ENCODE measurements at places on chromosomes 1 and 21. TPM values are rescaled to one million over a fixed set of nuclear protein-coding genes. Genes with fewer than 3 reads are reported as not detected.

- no peak for DNase-seq
Measured at GRCh38 chr21:42172596-42173483, 46.1 kb upstream of the ABCG1 start.

GRCh38 chr1:15523104-15524020 lies 653 bp downstream of the CASP9 start:
- DNase-seq: no peak

DNA sequence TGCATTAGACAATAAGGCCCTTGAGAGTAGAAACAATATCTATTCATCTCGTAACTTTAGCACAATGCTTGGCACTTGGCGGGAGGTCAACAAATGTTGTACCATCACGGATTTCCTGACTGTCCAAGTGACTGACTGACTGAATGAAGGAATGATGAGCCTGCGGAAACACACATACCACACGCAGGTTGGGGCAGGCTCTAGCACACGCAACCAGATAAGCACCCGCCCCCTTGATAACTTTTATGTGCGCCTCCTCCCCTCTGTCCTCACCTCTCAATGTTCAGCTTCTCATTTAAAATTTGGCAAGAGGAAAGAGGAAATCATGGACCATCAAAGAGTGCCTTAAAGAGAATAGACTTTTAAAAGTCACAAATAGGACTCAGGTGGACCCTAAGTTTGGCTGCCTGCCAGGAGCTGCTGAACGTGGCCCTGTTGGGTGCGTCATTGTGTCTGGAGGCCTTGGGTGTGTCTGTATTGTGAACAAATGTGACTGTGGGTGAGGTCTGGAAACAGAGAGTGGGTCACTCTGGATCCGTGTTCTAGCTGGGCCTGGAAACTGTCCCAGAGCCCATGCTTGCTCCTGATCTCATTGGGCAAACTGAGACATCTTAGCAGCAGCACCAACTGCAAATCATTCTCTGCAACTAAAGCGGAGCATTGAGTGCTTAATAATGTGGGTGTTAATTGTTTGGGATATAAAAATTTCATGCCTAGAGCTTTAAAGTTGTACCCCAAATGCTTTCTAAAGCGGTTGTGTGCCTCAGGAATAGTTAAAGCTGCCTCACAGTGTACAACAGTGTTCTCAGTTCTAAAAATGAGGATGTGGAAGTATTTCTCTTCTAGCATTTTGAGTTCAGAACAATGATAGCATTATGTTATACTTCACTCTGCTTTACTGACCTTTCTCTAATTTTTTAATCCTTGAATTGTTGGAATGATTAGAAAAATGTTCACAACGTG lies 47.6 kb upstream of the ABCG1 start:
- no peak for DNase-seq

GRCh38 chr1:17021896-17022295 lies 10.2 kb upstream of the ATP13A2 start:
- no peak for DNase-seq

GRCh38 chr1:31764312-31765040 lies at the start of gene ADGRB2:
ADGRB2 (minus strand) TSS chr1:31764340; CDS start chr1:31757221, 7,119 bp downstream.
- no peak for DNase-seq

GRCh38 chr1:27616441-27616840 lies 12.5 kb upstream of the AHDC1 start:
- peak; percentile 8 for DNase-seq

GRCh38 chr1:146036965-146037646 lies 15.6 kb upstream of the HJV start:
- DNase-seq: peak; percentile 85

Gene OR6F1
- not detected for total RNA-seq

Gene DHDDS
- total RNA-seq: 23.7 TPM

- DNase-seq: peak; percentile 95
Measured at GRCh38 chr1:117367046-117368025, at the start of gene MAN1A2. MAN1A2 (plus strand) TSS chr1:117367449; CDS start chr1:117368184, 735 bp downstream.

GRCh38 chr1:20141001-20141400 lies 1.9 kb downstream of the PLA2G2F start:
- no peak for DNase-seq

- DNase-seq: no peak
Measured at GRCh38 chr1:164519426-164519825, 39.6 kb upstream of the PBX1 start.

Gene PGM1
- total RNA-seq: 283 TPM

Gene GPR61
- total RNA-seq: 0.32 TPM

Data from Right ventricle myocardium superior (tissue), 1 donor.